ENCODE measurements at places on chromosomes 6 and 20.
A peak's percentile ranks its signal among the peaks of the same experiment; 100 is the strongest.

DNA sequence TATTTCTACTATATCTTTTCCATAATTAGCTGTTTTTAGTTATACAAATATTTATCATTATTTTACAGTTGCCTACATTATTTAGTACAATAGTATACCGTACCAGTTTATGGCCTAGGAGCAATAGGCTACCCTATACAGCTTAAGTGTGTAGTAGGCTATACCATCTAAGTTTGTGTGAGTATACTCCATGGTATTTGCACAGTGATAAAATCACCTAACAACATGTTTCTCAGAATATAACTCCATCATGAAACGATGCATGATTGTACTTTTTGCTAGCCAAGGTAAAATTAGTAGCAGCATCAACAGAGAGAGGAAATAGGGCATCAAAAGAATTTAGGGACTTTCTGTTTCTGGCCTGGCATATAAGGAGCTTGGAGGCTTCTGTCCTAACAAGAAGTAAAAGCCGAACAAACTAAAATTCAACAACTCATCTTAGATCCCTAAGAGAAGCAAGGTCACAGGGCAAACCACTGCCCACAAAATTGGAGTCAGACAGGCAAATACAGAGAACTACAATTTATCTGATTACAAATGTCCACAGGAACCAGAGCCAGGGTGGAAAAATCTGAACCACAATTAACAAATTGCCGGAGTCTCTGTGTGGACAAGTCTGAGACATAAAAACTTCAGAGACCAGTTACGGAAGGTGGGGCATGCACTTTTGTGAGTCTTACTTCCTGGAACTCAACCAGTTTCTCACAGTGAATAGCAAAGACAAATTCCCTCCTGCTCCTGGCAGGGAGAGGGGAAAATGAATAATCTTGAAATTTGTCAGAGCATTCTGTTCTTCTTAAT is 671.4 kb downstream of the RFPL4B start:
- no peak for DNase-seq

GRCh38 chr20:49929142-49929494 is 7.1 kb upstream of the RNF114 start:
- DNase-seq: no peak

DNA sequence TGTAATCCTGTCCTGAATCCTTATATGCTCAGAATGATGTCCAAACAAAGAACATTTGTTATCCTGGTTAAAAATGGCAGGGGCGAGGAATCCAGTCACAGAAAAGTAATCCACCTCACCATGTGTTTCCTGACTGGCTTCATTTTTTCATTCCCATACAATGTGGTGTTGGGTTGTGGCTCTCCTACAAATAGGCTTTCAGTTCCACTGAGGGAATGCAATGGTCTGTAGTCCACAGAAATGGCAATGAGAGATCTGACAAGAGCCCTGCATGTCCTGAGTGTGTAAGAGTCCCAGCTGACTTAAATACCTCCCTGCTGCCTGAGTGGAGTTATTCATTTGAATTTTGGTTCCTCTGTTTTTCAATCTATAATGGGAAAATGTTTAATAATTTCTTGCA is 47.4 kb upstream of the FBXL4 start:
- no peak for DNase-seq

DNA sequence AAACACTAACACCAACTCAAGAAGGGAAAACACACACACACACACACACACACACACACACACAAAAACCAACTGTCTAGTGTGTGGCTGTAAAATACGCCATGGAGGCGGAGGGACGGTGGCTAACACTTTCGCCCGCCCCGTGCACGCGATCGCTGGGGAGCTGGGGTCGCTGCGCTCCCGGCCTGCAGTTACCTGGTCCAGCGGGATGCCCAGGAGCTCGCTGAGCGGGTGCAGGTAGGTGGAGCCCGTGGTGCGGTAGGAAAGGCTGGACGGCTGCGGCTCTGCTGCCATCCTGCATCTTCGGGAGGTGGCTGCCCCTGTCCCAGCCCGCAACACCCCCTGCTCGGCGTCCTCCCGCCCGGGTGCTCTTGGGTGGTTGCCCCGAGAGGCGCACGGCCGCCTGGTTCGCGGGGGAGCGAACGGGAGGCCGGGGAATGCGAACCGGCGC is 303 bp downstream of the MBOAT1 start:
- peak; percentile 58 for DNase-seq

GRCh38 chr20:50885068-50885467 is 46.2 kb downstream of the ADNP start:
- no peak for DNase-seq

GRCh38 chr6:166204852-166205650 is 37.4 kb upstream of the TBXT start:
- DNase-seq: no peak

- DNase-seq: peak; percentile 2
Observed at GRCh38 chr6:148608199-148608951, 138.5 kb upstream of the UST start.

GRCh38 chr20:50866831-50867230 is 64.4 kb downstream of the ADNP start:
- DNase-seq: no peak

- peak; percentile 65 for DNase-seq
Observed at GRCh38 chr6:130843575-130844320, 16.5 kb downstream of the SMLR1 start.

GRCh38 chr6:74259981-74260380 is 564.0 kb downstream of the CD109 start:
- DNase-seq: no peak

- no peak for DNase-seq
Observed at GRCh38 chr6:133159255-133159795, 81.8 kb upstream of the EYA4 start.

GRCh38 chr6:111550195-111550594 is 55.5 kb downstream of the TRAF3IP2 start:
- no peak for DNase-seq

Data from CD4-positive, alpha-beta T cell treated with Interleukin-4 for 4 hours (primary cell).